COR-L47 (cell line): ENCODE measurements at places on chromosomes 7 and 10.

DNA sequence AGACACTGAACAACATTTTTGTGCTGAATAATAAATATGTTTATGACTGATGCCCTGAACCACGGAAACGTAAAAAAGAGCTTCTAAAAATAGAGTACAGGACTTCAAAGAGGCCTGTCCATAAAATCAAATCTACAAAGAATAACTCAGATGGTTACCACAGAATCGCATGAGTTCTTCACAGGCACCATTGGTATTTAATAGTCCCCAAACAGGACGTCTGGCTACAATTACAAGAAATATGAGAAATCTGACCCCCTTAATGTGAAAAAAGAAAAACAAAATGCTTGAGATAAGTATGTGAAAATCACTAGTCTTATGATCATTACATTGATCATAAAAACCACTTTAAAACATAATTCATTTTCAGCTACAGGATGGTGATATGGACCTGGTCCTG is 20.8 kb downstream of the CYTH3 start:
- DNase-seq: no peak

GRCh38 chr7:106915873-106916272 is 50.8 kb downstream of the PIK3CG start:
- DNase-seq: no peak

DNA sequence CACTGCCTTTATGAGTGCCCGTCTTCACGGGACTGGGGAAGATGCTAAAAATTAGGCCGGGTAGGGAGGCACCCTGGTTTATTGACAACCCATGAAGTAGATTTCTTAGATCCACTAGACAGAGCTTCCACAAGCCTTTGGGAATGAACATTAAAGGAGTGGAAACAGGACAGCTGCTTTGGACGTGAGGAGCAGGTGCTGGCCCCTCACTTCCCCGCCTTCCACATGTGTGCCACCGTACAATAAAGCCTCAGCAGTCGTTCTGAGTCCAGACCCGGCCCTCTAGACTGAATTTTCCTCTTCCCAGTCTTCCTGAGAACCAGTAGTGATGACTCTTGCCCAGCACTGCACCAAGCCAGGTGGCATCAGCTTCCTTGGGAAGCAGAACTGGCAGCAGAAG is 282.4 kb downstream of the CELF2 start:
- DNase-seq: no peak

DNA sequence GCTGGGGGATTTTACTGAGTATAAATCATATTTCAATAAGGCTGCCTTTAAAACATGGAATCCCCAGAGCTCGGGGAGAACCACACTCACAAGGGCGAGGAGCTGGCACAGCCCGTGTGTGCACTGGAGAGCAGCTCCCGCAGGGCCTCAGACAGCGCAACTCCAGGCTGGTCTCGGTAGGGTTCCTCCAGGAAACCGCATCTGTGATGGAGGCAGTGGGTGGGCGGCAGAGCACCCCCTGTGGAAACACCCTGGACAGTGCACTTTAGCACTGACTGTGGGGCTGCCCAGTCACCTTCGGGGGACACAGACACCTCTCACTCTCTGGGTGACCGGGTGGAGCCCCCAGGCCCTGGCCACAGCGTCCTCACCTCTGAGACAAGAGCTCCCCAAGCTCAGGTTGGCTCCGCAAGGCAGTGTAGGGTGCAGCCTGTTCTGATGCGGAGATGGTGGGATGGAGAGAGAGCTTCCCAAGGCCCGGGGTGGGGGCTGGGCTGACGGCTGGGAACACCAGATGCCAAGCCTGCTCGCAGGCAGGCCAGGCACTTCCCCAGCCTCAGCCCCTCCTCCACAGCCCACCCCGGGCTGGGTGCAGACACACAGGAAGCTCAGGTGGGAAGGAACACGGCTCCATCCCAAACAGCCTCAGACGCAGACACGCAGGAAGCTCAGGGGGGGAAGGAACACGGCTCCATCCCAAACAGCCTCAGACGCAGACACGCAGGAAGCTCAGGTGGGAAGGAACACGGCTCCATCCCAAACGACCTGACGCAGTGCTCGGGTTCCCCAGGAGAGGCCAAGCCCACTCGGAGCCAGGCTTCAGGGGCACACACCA is 224.4 kb downstream of the MAD1L1 start:
- no peak for DNase-seq

GRCh38 chr10:96618653-96619052 is 31.8 kb upstream of the TM9SF3 start:
- peak; percentile 82 for DNase-seq

DNA sequence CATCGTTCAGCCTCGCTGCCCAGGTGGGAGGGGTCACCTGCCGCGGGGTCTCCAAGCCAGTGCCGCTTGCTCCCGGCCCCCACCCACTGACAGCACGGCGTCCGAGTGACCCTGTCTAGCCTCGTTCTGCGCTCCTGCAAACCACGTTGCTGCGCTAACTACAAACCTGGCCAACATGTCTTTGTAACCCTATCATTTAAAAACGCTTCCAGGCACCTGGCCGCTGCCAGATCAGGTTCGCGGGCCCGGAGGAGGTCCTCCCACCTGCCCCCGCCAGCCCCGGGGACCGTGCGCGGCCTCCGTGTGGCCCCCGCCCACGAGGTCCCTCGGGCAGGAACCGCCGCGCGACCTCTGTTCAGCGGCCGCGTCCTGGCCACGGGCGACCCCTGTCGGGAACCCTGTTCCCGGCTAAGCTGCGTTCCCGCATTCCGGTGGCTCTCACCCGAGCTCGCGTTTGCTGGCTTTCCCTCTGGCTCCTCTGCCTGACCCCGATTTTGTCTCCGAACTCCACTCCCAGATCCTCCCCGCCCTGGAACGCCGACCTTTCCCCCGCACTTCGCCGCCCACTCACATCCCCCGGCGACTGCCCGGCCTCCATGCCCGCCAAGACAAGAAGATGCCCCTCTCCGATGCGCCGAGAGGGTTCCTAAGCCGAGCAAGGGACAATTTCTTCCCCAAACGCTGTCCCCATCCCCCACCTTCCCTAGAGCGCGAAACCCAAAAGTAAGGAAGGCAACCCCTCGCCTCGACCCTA is 2.4 kb downstream of the SFMBT2 start:
- peak; percentile 21 for DNase-seq

DNA sequence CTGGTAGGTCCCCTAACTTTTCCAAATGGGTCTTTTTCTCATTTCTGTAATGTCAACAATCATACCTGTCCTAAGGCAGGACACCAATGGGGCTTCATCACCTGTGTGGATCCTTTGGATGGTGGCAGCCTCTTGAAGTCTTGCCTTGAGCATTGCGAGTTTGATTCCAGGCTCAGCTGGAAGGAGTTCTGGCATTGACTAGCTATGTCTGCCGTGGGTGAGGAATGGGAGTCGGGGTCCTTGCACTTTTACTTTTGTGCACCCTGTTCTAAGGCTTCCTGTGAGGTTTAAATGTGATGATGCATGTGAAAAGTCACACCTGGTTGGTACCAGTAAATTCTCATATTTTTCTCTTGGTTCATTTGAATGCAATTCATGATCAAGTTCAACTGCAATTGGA is 55.9 kb upstream of the CTBP2 start:
- DNase-seq: no peak

DNA sequence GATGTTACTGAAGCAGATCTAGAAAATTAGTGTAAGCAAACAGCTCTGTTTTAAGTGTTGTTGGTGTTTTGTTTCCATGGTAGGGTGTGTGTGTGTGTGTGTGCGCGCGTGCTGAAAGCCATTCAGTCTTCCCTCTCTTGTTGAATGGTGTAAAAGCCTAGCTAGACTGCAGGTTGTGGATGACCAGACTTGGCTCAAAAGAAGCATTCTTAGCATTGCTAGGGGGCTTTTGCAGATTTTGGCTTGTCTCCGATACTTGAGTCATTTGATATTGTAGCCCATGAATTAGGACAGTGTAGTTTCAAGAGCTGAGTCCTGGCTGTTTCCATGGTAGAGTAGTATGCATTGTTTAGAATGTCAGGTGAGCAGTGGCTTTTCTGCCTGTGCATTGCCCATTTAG is 99.1 kb downstream of the SND1 start:
- DNase-seq: no peak

- DNase-seq: no peak
These were observed 347.5 kb downstream of the DNAJB6 start for GRCh38 chr7:157684157-157684908.

- DNase-seq: no peak
These were observed 644 bp downstream of the BUD23 start for GRCh38 chr7:73683788-73684693.

- DNase-seq: no peak
These were observed 139.8 kb downstream of the CELF2 start for GRCh38 chr10:11157292-11158076.

DNA sequence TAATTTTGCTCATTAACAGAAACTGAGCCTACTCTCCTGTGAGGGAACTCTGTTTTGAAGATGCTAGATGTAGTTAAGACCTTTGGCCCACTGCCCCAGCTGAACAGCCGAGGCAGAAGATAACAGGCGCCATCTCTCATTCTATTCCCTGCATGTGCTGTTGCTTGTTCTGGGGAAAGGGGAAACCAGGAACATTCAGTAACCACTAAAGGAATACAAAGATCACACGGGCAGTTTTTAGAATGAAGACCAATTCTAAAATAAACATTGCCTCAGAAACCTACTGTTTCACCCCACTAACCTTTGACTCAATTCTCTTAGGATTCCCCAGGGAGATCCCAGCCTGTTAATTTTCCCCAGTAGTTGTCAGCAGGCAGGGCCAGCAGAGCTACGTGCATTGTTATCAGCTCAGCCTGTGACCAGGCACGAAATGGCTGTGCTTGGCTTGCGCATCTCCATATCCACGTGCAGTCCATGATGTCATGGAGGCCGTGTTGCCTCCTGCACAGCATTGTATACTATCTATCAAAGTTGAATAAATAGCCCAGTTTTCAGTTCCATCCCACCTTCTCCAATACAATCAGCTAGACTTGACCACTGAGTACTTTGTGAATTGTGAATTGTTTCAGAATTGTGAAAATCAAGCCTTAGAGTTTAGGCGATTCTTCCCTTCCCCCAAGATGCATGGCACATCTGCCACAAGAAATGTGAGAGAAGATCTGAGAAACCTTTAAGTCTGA is 36.0 kb downstream of the ANK3 start:
- no peak for DNase-seq

GRCh38 chr7:29858191-29858951 is 52.1 kb downstream of the WIPF3 start:
- DNase-seq: no peak

DNA sequence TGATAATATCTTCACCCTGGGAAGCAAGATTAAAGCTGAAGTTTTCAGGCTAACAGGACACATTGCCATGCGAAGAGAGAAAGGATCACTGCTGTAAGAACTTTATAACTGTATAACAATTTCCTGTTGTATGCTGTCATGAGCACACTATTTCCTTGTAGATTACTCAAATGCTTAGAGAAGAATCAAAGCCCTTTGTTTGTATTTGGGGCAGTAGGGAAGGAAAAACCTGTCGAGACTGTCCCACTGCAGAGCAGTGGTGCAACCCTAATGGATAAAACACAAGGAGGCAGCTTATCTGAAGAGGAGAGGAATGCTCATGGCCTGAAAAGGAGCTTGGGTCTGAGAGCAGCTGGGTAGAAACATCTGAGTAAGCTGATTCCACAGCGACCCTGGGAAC is 327.7 kb upstream of the NPSR1 start:
- no peak for DNase-seq

GRCh38 chr7:47779341-47779771 is 168.9 kb downstream of the PKD1L1 start:
- no peak for DNase-seq

- DNase-seq: no peak
These were observed 87.1 kb upstream of the STEAP1 start for GRCh38 chr7:90067171-90067570.

- DNase-seq: no peak
These were observed 52.7 kb downstream of the SRPK2 start for GRCh38 chr7:105336009-105336408.

GRCh38 chr7:47358944-47359588 is 222.8 kb downstream of the TNS3 start:
- no peak for DNase-seq

GRCh38 chr7:66558201-66558641 is 70.5 kb upstream of the KCTD7 start:
- DNase-seq: no peak

DNA sequence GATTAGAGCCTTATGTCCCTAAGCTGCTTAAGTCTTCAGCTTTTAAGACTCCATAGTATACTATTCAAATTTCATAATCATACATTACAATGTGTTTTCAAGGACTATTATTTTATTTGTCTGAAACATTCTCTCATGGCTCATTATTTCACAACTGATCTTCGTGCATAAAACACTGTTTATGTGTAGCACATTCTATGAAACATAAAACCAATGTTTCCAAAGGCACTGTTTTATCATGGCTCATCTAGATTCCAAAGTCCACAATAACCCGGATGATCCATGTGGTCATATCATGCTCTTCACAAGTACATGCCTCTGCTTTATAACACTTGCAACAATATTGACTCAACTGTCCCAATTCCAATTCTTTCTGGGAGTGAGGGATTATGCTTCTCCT is 806.1 kb downstream of the TNS3 start:
- DNase-seq: no peak

DNA sequence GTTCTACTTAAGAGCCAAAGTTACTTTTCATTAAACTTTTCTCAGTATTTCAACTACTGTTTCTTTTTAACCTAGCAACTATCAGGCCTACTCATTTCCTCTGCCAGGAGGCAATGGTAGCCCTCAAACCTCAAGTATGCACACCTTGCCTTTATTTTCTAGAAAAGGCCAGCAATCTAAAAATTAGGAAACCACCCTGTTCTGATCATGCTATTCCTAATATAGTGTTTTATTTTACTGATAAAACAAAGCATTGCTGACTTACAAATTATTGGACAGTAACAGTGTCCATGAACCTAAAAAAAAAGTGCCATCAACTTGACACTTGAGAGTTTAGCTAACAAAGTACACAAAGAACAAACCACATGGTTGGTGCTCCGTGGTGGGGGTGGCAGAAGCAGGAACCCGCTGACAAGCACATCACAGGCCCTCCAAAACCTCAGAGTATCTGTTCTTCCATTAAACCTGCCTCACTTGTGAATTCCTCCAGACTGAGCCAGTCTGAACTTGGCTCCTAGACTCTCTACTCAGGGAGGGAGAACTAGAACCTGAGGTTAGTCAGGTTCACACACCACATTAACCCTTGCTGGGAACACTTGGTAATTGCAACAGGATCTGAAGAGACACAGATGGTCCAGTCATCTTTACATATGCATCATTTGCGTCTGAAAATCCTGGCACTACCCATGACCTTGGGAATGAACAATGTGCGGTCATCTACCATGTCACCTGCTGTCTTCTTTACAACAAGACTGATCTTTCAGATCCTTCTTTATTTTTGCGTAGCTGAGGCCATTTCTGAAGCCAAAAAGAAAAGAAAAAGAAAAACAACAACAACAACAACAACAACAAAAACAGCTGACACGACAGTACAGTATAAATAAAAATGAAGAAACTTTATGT is 31.9 kb downstream of the PIP4K2A start:
- no peak for DNase-seq

DNA sequence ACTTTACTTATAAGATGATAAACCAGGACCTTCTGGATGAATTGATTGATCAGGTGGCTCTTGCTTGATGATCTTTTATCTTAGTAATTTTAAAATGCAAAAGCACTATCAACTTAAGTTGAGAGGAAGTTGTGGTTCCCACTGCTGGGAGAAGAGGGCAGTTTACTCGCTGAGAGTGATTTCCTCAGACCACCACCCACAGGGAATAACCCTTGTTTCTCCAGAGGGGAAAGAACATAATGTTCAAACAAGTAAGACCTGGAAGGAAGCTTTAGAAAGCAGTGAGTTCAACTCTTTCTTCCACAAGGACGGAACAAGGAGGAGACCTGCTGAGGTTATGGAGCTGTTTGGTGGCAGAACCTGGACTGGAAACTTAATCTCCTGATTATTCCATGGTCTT is 138.7 kb downstream of the FAM204A start:
- DNase-seq: no peak
